ENCODE measurements at places on chromosomes 4 and X. TPM values are rescaled to one million over a fixed set of nuclear protein-coding genes. Genes with fewer than 3 reads are reported as not detected.

- H3K4me1 ChIP-seq: peaks cover 31% of the 10 kb centered on the region
- DNase-seq: no peak
- no peak overlapping the region for H3K4me3 ChIP-seq
- no peak overlapping the region for H3K27ac ChIP-seq
- peaks cover 3% of the 10 kb centered on the region for H3K36me3 ChIP-seq
Observed at GRCh38 chrX:1449036-1449822, 3.5 kb downstream of the ASMTL start.

The SNCA gene
- total RNA-seq: 0.58 TPM

The IQCM gene
- total RNA-seq: not detected

GRCh38 chr4:123748806-123749205 lies 352.2 kb downstream of the SPRY1 start:
- H3K4me1 ChIP-seq: peaks cover 15% of the 10 kb centered on the region
- H3K27me3 ChIP-seq: no peaks in the 10 kb centered on the region
- H3K4me3 ChIP-seq: no peak overlapping the region
- no peaks in the 10 kb centered on the region for H3K36me3 ChIP-seq
- DNase-seq: no peak

DNA sequence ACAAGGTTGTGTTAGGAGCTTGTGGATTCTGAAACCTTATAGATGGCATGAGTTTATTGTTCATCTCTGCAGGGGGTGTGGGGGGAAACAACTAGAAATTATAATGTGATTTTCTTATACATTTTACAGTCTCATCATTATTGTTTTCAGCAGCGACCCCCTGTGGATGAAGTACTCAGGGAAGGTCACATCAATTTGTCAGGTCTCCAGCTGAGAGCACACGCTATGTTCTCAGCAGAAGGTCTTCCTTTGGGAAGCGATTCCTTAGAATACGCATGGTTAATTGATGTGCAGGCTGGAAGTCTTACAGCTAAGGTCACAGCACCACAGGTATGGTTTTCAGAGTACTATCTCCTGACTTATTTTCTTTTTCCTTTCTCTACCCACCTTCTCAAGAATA lies 72.2 kb downstream of the BLTP1 start:
- H3K27me3 ChIP-seq: no peaks in the 10 kb centered on the region
- H3K27ac ChIP-seq: no peak overlapping the region

The SLC9B1 gene
- 21.4 TPM for total RNA-seq

The JCHAIN gene
- 34.4 TPM for total RNA-seq

- H3K27me3 ChIP-seq: no peaks in the 10 kb centered on the region
- DNase-seq: no peak
- H3K4me1 ChIP-seq: peaks cover 19% of the 10 kb centered on the region
- no peaks in the 10 kb centered on the region for H3K36me3 ChIP-seq
- no peak overlapping the region for H3K4me3 ChIP-seq
Observed at GRCh38 chr4:183405303-183405702, 39.1 kb upstream of the CDKN2AIP start.

The DOCK11 gene
- 5.4 TPM for total RNA-seq

DNA sequence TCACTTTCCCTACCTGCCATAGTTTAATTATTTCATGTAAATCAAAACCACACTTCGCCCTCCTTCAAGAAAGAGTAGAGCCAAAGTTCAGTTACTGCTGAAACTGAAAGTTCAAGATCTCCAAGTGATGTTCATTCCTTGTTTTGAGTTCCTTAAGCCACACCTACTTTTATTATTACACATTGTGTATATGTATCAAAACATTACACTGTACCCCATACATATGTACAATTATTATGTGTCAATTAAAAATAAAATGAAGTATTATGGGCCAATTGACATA lies 892.3 kb upstream of the NDST4 start:
- no peaks in the 10 kb centered on the region for H3K36me3 ChIP-seq
- no peaks in the 10 kb centered on the region for H3K27me3 ChIP-seq
- H3K27ac ChIP-seq: no peak overlapping the region
- H3K4me1 ChIP-seq: no peaks in the 10 kb centered on the region
- no peak overlapping the region for H3K4me3 ChIP-seq

GRCh38 chrX:64205441-64205734 lies at the start of gene AMER1:
AMER1 (minus strand) TSS chrX:64205708; CDS start chrX:64193286, 12,422 bp downstream.
- no peaks in the 10 kb centered on the region for H3K27me3 ChIP-seq
- peaks cover 5% of the 10 kb centered on the region for H3K4me1 ChIP-seq
- H3K36me3 ChIP-seq: no peaks in the 10 kb centered on the region
- peak within 1 kb of the TSS; percentile 90 for H3K27ac ChIP-seq

- no peak overlapping the region for H3K27ac ChIP-seq
- no peaks in the 10 kb centered on the region for H3K4me1 ChIP-seq
- DNase-seq: no peak
- H3K27me3 ChIP-seq: no peaks in the 10 kb centered on the region
- H3K36me3 ChIP-seq: no peaks in the 10 kb centered on the region
- no peak overlapping the region for H3K4me3 ChIP-seq
Observed at GRCh38 chr4:92514627-92515026, 210.9 kb downstream of the GRID2 start.

DNA sequence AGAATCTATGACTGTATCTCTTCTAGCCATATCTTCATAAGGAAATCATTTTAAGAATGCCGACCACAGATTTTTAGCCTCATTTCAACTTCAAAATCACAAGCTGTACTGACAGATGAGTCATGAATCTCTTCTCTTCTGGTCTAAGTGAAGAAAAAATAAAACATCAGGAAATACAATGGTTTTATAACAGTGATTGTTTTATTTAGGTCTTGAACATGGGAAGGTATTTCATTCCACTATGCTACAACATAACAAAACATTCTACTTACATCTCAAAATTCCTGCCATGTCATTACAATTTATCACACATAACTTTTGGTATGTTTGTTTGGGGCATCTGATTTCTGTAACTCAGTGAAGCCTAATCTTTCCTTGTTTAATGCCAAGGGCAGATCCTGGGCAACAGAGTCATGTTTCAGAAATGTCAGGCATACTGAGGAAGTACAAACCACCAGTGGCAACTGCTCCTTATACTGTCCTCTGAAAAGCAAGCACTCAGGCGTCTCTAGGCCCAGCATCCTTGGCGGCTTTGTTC lies 325.0 kb downstream of the PDHA2 start:
- H3K36me3 ChIP-seq: no peaks in the 10 kb centered on the region
- no peak overlapping the region for H3K4me3 ChIP-seq
- DNase-seq: no peak
- H3K27ac ChIP-seq: no peak overlapping the region
- no peaks in the 10 kb centered on the region for H3K27me3 ChIP-seq
- no peaks in the 10 kb centered on the region for H3K4me1 ChIP-seq

GRCh38 chr4:83917572-83917971 lies 381.7 kb downstream of the GPAT3 start:
- no peak overlapping the region for H3K4me3 ChIP-seq
- H3K27ac ChIP-seq: no peak overlapping the region
- H3K27me3 ChIP-seq: no peaks in the 10 kb centered on the region
- no peak for DNase-seq
- no peaks in the 10 kb centered on the region for H3K4me1 ChIP-seq

DNA sequence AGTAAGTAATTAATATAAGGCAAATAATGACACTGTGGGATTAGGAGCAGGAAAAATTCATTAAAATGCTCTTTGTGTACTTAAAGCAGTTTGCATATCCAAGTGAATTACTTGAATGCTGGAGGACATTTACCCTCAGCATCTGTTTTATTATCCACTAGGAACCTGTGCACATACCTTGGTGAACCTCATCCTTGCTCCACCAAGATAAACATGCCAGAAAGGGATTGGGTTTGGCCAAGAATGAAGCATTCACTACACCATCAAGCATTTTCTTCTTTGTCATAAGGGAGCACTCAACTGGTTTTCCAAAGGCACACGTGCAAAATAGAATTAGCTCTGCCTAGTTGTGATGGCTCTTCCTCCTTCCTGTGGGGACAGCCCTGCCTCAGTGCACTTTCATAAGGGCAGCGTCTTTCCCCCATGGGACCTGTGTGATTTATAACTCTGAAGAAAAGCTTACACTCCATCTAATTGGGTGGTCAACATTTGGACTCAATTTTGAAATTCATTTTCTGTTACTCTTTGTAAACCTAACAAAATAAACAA lies 291.7 kb downstream of the USP46 start:
- no peaks in the 10 kb centered on the region for H3K4me1 ChIP-seq
- H3K27me3 ChIP-seq: no peaks in the 10 kb centered on the region
- H3K27ac ChIP-seq: no peak overlapping the region
- H3K36me3 ChIP-seq: no peaks in the 10 kb centered on the region
- DNase-seq: no peak
- H3K4me3 ChIP-seq: no peak overlapping the region

- peaks cover 62% of the 10 kb centered on the region for H3K27me3 ChIP-seq
- no peaks in the 10 kb centered on the region for H3K4me1 ChIP-seq
- no peak overlapping the region for H3K4me3 ChIP-seq
- no peaks in the 10 kb centered on the region for H3K36me3 ChIP-seq
- no peak overlapping the region for H3K27ac ChIP-seq
Observed at GRCh38 chr4:3679851-3680311, 86.3 kb upstream of the ADRA2C start.

The GLRB gene
- total RNA-seq: 6.8 TPM

- H3K27me3 ChIP-seq: peaks cover 99% of the 10 kb centered on the region
- no peak overlapping the region for H3K4me3 ChIP-seq
- H3K36me3 ChIP-seq: no peaks in the 10 kb centered on the region
- no peaks in the 10 kb centered on the region for H3K4me1 ChIP-seq
- no peak for DNase-seq
- no peak overlapping the region for H3K27ac ChIP-seq
Observed at GRCh38 chr4:3875466-3875865, 109.3 kb downstream of the ADRA2C start.

DNA sequence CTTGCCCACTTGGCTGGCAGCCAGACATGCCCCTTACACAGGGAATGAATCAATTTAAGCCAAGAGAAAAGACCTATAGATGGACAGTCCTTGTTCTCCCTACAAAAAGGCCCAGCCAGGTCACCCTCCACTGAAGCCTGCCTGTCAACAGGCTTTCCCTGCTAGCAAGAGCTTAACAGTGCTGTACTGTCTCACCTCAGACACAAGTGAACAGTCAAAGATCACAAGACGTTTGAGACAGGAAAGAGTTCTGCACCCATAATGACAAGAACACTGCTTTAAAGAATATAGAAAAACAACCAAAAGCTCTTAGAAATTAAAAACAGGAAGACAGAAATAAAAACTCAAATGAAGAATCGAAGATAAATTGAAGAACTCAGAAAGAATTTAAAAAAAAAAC lies 4.6 kb downstream of the RNF175 start:
- H3K4me1 ChIP-seq: peaks cover 9% of the 10 kb centered on the region
- H3K36me3 ChIP-seq: no peaks in the 10 kb centered on the region
- no peak for DNase-seq
- H3K4me3 ChIP-seq: no peak overlapping the region
